ENCODE measurements at places on chromosomes 5 and 9.

DNA sequence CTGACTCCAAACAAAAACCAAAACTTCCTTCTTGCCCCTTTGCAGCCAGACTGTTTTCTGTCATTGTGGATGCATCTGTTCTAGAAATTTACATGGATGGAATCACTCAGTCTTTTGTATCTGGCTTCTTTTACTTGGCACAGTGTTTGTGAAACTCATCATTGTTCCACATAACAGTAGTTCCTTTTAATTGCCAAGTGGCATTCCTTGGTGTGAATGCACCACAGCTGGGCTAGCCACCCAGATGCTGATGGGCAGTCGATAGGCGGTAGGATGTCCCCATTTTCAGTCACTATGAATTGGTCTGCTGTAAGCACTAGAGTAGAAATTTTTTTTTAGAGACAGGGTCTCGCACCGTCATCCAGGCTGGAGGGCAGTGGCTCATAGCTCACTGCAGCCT lies 6.3 kb upstream of the CLPTM1L start:
- DNase-seq: no peak

GRCh38 chr5:84825606-84826005 lies 440.9 kb upstream of the EDIL3 start:
- no peak for DNase-seq

DNA sequence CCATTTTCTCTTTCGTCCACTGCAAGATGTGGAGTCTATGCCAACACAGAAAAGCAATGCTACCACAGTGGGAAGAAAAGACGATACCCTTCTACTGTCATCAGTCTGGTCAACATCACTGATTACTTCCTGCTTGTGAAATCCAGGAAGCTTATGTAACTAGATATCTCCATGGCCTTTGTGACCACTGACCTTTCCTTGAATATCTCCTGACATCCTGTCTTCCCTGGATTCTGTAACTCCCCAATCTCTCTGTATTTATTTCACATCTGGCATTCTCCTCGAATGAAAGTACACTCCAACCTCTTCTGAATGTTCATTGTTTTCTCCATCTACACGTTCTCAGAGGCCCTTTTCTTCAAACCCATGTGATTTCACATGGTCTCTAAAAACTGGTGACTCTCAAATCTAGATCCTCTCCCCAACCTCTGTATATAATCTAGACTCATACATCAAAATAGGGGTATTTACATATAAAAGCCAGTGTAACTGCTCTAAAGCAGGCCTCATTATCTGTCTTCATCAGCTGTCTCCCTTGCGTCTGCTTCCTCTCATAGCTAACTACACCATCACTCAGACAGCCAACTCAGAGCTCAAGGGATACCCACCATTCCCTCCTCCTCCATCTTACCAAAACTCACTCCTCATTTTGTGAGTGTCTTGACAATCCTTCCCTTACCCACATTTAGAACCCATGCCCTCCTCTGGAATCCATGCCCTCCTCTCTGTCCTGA lies 156.8 kb downstream of the SEMA5A start:
- DNase-seq: no peak

DNA sequence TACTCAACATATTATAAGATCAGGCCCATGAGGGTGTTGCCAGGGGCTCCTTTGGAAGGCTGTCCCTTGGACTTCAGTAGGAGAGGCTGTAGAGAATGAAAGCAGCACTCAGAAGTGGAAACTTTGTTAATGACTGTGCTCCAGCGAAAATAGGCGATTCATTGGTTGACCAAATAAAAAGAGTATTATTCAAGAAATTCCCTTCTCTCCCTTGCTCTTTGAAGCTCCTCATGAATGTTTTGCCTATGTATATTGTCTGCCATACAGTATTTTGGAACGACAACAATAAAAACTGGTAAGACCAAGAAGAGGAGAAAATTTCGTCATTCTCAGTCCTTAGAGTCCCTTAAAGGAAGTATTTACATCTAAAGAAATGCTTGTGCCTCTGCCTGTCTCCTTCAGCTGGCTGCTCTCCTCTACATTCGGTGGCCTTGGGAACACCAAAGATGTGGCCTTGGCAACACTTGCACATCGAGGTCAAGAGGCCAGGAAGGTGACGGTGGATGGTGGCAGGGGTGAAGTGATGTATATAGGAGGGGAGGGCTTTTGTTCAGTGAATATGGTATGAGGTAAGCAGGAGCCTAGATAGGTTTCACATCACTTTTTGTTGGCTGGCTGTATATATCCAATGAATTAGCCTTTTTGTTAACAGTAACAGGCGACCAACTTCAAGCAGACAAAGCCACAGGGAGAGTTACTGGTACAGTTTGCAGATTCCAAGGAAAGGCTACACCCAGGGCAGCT lies 95.0 kb upstream of the ACTBL2 start:
- DNase-seq: no peak

DNA sequence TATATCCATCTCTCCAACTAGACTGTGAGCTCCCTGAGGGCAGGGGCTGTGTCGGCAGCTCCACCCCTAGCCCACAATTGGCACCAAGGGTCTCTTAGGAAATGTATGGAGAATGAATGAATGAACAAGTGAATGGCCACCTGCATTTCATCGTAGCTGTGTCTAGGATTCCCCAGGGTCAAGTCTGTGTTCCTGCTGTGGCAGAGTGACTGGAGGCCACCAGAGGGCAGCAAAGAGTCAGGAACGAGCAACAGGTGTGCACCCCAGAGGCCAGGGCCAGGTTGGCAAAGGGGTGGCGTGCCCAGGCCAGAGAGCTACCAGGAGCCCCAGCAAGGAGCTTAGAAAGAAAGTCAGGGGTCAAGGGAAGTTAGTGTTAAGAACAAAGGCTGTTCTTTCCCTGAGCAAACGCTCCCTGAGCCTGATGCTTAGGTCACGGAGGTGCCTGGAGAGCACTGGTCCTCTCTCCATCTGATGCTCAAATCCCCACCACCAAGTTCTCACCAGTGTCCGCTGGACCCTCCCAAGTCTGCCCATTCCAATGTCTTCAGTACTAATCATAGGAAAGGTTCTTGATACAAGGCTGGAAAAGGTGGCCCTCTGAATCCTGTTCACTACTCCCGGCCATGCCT lies 160.7 kb downstream of the PAX5 start:
- DNase-seq: peak; percentile 55

GRCh38 chr5:172869691-172870090 lies 35.6 kb downstream of the ERGIC1 start:
- no peak for DNase-seq

DNA sequence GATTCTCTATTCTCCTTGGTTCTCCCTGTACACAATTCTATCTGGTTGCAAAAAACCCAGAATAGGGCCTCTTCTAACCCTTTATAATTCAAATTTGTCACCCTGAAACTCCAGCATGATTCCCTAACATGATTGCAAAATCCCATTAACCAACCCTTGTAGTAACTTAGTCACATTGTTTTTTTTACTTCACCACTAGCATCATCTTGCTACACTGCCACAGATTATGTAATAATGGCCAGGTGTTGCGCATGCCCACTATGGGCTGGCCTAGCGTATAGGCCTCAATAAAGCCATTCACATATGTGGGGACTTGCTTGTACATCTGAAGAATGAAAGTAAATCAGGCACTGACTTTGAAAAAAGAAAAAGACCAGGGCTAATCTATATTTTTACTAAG lies 25.7 kb downstream of the FAM170A start:
- DNase-seq: peak; percentile 92

DNA sequence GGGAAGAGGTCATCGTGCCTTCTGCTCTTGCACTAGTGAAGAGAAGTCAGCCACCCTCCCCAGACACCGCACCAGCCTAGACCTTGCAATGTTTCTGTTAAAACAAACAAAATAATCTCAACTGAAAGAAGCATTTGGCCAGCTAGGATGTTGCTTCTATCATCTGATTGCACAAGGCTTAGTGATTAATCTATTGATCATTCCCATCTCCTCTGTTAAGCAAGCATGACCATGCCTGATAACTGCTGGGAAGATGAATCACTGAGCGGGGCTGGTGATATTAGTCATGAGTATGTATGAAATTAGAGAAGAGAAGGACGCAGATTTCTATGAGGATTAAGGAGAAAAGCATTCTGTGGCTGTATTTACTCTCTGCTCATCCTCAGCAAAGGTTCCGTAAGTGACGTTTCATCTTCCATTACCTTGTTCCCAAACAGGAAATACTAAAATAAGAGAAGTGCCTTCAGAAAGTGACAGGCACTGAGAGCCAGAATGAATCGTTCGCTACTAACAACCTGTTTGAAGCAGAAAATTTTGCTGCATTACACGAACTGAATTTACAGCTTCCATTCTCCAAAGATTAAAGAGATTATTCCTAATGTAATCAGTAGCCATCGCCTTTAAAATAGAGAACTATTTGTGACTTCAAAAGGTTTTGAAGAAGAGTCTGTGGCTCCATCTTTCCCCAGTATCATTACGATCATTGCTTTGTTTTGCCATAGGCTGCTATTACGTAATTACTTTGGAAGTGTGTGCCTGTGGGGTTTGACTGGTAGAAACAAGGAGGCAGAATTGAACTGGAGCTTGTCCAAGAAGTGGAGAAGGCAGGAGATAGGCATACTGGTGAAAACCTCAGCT lies 219.1 kb downstream of the MED10 start:
- no peak for DNase-seq

- no peak for DNase-seq
These were observed 5.7 kb upstream of the ZBTB34 start for GRCh38 chr9:126854734-126855133.

- no peak for DNase-seq
These were observed 32.5 kb upstream of the ZNF354A start for GRCh38 chr5:178762960-178763359.

DNA sequence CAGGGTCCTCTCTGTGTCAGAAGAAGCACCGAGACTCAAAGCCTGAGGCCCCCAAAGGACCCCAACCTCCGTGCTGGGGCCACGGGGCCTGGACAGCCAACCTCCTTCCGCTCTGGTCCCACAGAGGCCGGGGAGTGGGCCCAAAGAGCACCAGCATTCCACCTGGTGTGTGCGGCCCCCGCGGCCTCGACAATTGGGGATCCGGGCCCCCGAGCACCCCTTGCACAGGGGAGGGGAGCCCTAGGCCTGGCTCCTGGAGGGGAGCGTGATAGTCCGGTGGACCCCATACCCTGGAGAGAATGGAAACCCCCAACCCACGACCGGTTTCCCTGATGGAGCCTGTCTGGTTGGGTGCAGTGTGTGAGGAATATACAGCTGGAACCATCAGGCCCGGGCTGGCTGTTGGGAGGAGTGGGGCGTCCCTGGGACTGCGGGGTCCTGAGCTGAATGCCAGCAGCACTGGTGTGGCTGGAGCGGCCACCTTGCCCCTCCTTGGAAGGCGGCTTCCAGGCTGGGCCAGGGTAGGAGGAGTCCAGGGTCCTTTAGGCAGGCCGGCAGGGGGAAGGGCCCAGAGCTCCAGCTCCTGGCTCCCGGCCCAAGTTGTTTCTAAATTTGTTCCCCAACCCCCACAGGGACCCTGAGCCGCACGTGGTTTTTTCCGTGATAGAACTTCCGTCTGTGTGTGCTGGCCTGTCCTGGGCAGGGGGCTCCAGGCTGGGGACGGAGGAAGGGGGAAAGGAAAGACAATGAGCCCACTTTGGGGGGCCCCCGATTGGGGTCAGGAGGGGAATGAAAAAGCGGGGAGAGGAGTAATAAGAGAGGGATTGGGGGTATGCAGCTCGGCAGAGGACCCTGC lies 825 bp upstream of the TOR4A start:
- DNase-seq: peak; percentile 40

- no peak for DNase-seq
These were observed 8.6 kb downstream of the UCK1 start for GRCh38 chr9:131522257-131523085.

DNA sequence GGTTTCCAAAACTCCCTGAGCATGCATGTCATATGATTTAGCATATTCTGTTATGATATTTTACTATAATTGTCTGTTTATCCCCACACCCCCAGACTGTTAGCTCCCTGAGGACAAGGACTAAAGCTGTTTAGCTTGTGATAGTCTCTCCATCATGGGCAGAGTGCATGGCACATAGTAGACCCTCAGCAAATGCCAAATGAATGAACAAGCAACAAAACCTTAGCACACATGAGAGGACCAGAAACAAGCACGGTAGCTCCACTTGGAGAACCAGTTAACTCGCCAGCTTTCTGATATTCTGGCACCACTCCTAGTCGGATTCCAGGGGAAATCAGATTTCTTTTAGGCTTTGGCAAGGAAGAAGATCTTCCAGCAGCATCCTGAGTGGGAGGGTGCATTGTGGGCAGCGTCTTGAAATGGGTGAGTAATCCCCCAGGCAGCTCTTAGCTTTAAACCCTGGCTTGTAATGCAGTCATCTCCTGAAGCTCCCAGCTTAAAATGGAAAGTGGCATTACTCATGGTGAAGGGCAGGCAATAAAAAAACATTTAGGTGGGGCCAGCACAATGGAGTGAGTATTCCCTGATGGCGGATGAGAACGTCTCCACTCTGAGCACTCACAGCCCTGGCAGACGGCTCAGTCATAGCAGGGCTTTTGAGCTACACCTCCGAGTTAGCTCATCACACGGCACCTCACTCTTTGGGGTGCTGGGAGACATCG lies 41.1 kb downstream of the FGF1 start:
- DNase-seq: no peak

- DNase-seq: no peak
These were observed 160.3 kb downstream of the HSD17B3 start for GRCh38 chr9:96141666-96142065.

GRCh38 chr9:86557063-86557766 lies 203.0 kb upstream of the TUT7 start:
- no peak for DNase-seq

- DNase-seq: no peak
These were observed 66.6 kb downstream of the CDC14B start for GRCh38 chr9:96553070-96553469.

DNA sequence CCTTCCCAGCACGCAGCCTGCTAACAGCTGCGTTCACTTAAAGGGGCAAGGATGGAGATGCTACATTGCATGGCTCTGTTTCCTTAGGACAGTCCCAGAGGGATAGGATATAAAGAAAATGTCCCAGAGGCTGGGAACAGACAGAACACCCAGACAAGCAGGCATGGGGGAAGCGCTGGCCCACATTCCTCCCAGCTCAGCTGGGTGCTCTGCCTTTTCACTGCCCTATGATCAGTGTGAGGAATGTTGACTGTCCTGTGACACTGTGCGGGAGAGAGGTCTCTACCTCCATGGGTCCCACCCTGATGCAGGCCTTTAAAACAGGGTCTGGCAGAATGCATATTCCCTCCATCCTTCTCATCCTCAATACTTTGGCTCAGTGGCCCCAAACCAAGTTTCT lies 459.4 kb upstream of the DMAC1 start:
- DNase-seq: no peak

- DNase-seq: no peak
These were observed 617.6 kb downstream of the KIF4B start for GRCh38 chr5:155631116-155631515.

DNA sequence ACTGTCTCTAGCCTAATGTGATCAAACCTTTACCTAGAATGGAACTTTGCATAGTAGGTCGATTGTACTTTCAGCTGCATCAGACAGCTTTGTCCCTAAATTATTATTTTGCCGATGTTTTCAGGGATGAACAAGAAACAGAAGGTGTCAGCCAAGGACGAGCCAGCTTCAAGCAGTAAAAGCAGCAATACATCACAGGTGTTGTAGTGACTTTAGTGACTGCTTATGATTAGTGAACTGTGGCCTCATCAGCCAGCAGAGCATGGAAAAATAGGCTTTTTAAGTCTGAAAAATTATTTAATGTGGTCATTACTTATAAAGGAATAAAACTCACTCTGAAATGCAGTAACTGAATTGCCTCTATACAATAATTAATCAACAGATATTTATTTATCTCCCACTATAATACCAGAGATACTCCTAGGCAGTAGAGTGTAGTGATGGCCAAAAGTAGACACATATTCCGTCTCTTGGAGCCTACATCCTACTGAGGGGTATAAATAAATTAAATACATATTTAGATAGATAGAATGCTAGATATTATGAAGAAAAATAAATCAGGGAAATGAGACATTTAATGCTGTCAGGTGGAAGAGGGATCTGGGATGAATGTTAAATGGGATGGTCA lies 166.3 kb downstream of the PARP8 start:
- DNase-seq: no peak

Measured in AML-193 (cell line).